ENCODE measurements at places on chromosomes 5 and 9. TPM values are rescaled to one million over a fixed set of nuclear protein-coding genes. Genes with fewer than 3 reads are reported as not detected.

The ZNF300 gene
- 0.55 TPM for total RNA-seq

The FBXO10 gene
- 2.0 TPM for total RNA-seq

DNA sequence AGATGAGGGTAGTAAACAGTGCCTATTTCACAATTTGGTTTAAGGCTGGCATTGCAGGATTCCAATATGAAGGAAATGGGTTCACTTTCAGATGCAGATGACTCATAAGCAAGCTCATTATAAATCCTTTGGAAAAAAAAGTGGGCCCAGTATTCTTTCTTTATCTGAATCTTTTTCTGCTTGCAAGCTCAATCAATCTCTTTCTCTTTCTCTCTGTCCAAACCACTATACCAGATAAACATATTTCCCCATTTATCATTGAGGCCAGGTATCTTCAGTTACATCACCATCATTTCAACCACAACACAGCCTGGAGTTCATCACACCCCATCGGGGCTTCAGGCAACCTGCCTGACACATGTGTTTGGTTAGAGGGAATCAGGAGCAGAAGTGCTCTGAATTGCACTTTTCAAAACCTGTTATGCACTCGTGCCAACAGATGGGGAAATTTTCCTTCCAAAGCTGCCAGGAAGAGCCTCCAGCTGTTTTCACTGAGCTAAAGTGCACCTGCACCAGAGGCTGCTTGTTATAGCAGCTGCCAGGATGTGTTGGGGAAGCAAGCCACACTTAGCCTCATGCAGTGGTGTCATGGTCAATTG lies 30.0 kb upstream of the MAMDC2 start:
- no peak for DNase-seq

The SNCB gene
- not detected for total RNA-seq

The C7 gene
- not detected for total RNA-seq

GRCh38 chr9:92140754-92141143 lies 25.5 kb upstream of the SPTLC1 start:
- no peak for DNase-seq

- DNase-seq = no peak
Observed at GRCh38 chr9:124778575-124779367, 1.8 kb downstream of the OLFML2A start.

DNA sequence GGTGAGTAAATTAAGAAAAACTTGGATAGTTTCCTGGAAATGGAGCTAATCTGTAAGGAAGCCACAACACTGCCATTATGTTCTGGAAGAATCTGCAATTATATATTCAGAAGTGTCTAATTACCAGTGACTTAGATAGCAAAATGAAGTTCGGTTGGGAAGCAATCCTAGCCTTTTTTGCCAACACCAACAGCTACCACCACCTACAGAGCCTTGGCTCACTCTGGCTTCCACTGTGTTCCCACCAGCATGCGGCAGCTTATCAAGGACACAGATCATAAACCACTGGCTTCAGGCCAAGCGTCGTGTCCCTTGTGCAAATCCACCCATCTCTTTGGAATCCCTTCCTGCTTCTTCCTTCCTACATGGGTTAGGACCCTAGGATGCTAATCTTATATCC lies 118.0 kb upstream of the PCA3 start:
- no peak for DNase-seq

DNA sequence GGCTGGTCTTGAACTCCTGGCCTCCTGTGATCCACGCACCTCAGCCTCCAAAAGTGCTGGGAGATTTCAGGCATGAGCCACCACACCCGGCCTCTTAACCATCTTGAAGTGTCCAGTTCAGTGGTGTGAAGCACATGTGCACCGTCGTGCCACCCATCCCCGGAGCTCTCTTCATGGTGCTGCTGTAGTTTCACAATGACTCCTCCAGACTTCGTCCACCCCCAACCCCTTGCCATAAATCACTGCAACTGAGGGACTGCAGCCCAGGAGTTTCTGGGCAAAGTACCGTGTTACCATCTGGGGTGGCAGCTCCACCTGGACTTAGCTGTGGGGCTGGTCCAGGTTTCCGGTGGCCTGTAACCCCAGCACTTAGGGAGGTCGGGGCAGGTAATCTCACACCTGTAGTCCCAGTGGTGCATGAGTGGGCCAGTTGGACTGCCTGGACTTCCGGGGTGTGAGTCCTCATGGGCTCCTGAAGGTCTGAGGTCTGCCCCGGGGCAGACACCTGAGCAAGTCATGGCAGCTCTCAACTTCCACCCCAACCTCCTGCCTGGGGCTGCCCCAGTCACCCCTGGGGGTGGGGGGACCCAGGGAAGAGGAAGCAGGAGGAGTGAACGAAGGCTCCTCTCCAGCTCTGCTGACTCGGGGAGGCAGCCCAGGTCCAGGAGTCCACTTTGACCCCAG lies 6.6 kb upstream of the N4BP3 start:
- DNase-seq = no peak

The CFAP90 gene
- total RNA-seq = not detected

All from activated CD8-positive, alpha-beta T cell treated with anti-CD3 and anti-CD28 coated beads, Interleukin-2, amount 10 ng/mL, durations not matched to agents 7 days and 5 days (primary cell).